ENCODE measurements at places on chromosomes 12 and 14.

GRCh38 chr14:97539411-97539795 is 742.2 kb downstream of the VRK1 start:
- no peak for DNase-seq

DNA sequence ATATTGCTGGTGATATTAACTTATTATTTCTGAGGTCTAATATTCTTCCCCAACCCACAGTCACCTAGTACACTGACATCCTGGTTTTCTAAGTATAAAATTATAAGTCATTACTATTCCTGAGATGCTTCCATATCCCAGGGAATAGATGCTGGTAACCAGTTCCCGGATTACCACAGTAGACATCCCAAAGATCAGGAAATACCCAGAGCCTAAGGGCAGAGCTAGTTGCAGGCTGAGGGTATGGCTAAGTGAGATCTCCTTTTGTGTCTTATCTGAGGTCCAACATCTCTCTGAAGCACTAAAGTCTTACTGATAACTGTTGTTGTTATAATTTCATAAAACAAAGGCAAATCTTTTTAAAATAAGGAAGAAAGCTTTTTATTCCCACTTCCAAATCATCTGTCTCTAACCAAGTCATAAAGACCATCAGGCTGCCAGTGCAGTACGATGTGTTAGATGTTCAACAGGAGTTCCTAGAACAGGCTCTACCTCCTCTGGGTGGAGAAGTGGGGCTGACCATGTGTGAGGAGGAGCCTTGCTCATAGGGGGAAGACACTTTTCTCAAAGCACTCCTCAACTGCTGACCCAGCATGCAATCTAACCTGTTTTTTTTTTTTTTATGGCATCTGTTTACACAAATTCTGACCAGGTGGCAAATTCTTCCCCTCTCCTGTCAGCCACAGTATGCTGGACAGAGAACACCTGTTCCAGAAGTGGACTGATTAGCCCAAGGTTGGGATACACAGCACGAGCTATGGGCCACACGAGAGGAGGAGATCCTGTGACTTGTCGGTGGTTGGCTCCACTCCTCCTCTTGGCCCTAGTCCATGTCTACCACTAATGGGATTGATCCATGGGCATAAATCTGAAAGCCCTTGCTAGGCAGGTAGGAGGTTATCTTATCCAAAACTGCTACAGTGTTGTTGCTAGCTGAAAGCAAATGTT is 16.1 kb upstream of the GRIP1 start:
- no peak for DNase-seq

DNA sequence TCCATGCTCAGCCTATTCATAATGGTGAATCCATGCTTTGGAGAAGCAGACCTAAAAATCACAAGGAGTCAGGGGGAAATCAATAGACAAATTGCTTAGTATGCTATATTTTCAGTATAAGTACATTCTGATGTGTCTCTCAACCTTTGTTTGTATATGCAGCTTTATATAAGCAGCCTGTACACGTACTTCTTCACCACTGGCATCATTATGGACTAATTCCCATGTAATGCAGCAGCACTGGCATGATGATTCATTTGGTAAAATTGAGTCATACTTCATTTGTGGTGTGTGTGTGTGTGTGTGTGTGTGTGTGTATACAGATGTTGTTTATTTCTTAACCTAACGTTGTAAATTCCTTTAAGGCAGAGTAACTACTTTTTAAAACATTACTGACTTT is 10.9 kb downstream of the DCP1B start:
- DNase-seq: no peak

- DNase-seq: no peak
These were observed 103.4 kb upstream of the RBM19 start for GRCh38 chr12:114069507-114069906.

DNA sequence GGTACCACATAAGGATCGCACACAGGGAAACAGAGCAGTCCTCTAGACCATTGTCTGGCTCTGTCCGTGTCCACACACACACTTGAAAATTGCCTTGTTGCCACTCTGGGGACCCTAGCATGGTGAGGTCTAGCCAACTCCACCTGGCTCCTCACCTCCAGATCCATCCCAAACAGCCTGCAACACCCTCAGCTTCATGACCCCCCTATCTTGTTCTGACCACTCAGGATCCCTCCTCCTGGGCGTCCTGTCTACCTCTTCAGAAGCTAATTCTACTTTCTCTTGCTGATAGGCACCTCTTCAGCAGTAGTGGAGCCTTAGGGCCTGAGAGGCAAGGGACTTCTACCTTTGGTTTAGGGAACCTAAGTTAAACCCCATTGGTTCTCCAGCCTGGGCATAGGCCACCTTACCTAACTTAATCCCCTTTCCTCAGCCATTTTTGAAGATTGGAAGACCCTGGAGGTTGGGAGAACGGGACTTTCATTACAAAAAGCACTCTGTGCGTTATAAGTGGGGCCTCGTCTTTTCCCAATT is 697 bp upstream of the HOXC5 start:
- no peak for DNase-seq

DNA sequence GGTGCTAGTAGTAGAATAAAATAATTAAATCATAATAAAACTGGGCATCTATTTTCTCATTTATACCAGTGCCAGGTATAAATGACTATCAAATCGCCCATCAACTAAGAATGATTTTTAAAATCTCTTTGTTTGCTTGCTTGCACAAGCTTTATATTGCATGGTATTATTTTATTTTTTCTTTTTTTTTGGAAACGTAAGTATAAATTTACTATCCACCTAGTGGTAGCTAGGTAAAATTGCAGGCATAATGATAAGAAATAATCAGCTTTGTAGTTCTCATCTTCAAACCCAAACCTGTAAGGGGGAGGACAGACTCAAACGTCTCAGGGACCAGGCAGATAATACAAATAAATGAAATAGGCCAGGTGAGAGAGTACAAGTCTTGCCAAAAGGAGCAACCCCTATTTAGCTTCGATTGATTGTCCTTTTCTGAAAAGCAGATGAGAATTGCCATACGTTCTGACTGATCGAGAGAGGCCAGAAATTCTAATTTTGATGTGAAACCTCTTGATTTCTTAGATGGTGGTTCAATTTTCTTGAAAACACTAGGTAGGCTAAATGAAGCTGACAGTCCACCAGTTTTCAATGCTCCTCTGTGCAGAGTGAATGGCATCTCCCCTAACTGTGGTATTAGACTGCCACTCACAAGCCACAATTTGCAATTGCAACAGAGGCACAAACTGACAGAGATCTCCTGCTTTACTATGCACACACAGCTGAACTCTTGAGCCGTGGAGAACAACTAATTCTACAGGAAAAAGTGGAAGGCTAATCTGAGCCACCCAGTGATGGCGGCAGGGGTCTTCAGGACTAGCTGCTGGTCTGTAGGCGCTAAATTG is 189.3 kb downstream of the DACT1 start:
- no peak for DNase-seq

- no peak for DNase-seq
These were observed 13.3 kb downstream of the CPM start for GRCh38 chr12:68919581-68920239.

GRCh38 chr12:10636611-10637010 is 23.2 kb upstream of the MAGOHB start:
- no peak for DNase-seq

DNA sequence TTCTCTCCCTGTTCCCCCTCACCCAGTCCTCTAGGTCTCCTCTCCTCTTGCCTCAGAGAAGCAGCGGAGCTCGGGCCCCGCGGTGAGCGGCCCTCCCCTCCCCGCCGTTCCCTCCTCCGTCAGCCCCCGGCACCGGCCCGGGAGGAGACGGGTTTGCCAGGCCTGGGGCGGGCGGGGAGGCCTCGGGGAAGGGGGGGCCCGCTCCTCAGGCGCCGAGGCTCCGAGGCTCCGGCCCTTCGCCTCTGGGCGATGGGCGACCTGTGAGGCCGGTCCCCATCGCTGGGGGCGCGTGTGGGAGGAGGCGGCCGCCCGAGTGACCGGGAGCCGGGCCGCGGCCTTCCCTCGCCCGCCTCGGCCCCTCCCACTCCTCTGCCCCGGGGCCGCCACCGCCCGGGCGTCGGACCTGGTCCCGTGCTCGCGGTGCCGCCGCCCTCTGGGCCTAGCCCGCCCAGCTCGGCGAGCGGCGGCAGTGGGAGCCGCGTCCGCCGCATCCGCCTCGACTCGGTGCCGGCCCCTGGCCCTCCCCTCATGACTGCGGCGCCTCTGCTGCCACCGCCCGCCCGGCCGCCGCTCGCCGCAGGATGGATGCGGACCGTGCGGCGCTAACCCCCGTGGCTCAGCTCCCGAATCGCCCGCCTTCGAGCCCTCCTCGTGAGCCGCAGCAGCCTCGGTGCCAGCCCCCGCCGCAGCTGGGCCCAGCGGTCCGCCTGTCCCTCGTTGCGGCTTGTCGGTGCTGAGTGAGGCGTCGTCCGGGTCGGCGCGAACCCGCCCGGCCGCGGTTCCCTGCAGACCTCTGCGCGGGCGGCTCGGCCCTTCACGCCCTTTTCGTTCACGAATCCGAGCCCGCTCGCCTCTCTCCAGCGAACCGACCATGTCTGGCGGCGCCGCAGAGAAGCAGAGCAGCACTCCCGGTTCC is 574 bp downstream of the WNK1 start:
- peak; percentile 10 for DNase-seq

DNA sequence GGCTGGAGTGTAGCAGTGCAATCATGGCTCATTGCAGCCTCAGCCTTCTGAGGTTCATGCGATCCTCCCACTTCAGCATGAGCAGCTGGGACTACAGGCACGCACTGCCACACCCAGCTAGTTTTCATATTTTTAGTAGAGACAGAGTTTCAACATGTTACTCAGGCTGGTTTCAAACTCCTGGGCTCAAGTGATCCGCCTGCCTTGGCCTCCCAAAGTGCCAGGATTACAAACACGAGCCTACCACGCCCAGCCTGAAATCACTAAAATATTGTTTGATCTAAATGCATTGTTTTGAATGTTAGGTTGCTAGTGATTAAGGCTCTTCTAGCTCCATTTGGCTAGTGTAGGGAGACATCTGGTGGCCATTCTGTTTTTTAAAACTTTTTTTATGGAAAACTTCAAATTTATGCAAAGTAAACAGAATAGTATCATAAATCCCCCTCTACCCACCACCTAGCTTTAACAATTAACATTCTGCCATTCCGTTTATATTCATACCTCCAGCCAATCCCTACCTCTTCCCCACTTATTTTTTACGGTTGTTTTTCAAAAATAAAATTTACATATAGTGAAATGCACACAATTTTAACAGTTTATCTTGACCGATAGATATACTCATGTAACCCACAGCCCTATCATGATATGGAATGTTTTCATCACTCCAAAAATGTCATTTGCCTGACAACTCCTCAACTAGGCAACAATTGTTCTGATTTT is 37.8 kb downstream of the MYO1H start:
- peak; percentile 16 for DNase-seq

GRCh38 chr14:105203057-105203531 is 22.0 kb upstream of the NUDT14 start:
- peak; percentile 14 for DNase-seq

DNA sequence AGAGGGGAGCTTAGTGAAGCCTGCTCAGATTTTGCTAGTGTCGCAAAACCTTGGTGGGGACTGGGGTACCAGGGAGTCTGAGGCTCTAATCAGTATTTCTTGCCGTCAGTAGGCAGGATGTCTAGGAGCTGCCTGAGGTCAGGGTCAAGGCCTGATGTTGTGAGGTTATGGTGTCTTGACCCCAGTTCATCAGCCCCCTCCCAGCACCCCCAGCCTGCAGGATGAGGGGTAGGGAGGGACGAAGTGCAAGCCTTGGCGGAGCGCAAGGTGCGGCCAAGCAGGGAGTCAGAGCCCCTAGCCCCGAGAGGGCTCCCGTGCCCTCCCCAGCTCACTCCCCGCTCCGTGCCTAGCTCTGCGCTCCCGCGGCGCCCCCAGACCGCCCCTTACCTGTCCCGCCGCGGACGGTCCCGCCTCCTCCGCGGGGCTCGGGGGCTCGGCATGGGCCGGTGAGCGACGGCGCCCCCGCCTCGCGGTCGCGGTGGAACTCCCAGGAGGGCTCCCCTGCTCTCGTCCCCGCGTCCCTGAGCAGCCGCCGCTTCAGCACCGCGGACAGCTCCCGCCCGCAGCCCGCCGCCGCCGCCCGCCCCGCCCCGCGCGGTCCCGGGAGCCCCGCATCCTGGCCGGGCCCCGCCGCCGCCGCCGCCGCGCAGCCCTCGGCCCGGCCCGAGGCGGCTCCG is 347 bp downstream of the SYNDIG1L start:
- no peak for DNase-seq

- DNase-seq: no peak
These were observed 498 bp downstream of the RACGAP1 start for GRCh38 chr12:50024805-50025186.

GRCh38 chr14:102629808-102630350 is 37.4 kb downstream of the RCOR1 start:
- DNase-seq: peak; percentile 62

DNA sequence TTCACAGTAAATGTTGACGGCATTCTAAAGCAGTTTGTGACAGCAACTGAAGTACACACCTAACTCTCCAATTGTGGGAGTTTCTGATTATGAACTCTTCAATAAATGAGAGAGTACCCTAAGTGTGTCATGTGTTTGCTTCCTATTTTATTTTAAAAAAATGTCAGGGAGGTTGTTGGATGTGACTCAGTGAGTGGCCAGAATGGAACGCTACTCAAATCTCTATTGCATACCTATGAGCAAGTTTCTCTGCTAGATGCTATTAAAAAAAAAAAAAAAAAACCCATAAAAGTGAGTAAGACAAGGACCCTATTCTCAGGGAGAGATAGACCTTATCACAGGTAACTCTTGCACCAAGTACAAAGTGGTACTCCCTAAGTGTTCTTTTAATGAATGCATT is 256.6 kb downstream of the BTG1 start:
- no peak for DNase-seq

GRCh38 chr12:112906712-112907414 is at the start of gene OAS1:
OAS1 (plus strand) TSS chr12:112906962; CDS start chr12:112907040, 78 bp downstream.
- peak; percentile 77 for DNase-seq

DNA sequence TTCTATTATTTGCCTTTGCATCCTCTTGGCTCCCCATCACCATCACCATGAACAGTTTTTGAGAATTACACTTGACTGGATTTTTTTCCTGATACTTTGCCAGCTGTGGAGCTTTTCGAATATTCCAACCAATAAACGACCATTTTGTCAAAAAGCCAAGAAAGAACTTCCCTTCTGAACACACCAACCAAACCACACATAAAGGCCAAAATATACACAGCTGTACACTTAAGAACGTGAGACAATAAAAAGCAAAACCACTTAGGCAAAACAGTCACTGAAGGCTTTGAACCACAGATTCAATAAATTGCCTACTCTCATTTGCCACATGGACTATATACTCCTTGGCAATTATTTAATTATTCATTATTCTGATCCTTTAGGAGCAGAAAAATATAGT is 1.1 kb downstream of the C14orf93 start:
- no peak for DNase-seq

DNA sequence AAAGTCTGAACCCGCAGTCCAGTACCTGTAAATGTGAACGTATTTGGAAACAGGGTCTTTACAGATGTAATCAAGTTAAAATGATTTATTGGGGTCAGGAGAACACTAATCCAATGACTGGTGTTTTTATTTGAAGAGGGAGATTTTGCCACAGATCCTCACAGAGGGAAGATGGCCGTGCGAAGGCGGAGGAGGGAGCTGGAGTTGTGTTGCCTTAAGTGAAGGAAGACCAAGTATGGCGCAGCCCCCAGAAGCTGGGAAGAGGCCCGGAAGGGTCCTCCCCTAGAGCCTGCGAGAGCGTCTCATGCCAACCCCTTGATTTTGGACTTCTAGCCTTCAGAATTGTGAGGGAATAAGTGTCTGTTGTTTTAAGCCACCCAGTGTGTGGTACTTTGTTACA is 102.8 kb upstream of the NUDT4 start:
- DNase-seq: no peak

Measured in AML-193 (cell line).